NCI-H1048 (cell line): ENCODE measurements at places on chromosomes 11 and 22.

GRCh38 chr11:133823614-133824013 is 21.7 kb downstream of the SPATA19 start:
- DNase-seq, result no peak

DNA sequence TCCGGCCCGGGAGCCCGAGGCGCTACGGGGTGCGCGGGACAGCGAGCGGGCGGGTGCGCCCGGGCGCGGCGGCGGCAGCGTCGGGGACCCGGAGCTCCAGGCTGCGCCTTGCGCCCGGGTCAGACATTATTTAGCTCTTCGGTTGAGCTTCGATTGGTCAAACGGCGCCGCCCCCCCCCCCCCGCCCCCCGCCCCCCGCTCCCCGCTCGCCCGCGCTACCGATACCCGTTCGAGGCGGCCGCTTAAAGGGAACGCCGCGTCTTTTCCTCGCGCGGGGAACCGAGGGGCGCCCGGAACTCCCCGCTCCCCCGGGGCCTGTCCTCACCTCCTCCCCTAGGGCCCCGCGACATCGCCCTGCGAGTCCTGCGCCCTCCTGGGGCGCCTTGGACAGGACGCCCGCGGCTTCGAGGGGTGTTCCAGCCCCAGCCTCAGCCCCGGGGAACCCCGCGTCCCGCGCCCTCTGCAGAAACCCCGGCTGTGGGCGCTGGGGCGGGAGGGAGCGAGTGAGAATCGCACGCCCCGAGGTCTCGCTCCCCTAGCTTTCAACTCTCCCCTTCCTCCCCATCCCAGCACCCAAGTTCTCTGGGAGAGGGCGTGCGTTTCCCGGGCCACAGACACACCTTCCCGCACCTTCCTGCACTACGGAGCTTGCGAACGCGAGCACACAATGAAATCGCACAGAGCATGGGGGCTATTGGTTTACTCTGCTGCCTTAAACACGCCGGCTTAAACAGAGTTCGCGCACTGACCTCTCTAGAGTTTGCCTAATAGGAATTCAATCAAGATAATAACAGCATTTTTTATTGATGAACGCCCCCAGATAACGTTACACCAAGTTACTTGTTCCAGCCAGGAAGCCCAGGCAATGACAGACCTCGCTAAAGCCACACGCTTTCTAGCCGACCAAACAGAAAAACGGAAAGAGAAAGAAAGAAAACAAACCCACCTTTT is at the start of gene BDNF:
BDNF (minus strand) TSS at position 105 of the 951 bp plus-strand sequence. CDS start 41,891 bp downstream, outside the sequence.
- DNase-seq, result no peak

DNA sequence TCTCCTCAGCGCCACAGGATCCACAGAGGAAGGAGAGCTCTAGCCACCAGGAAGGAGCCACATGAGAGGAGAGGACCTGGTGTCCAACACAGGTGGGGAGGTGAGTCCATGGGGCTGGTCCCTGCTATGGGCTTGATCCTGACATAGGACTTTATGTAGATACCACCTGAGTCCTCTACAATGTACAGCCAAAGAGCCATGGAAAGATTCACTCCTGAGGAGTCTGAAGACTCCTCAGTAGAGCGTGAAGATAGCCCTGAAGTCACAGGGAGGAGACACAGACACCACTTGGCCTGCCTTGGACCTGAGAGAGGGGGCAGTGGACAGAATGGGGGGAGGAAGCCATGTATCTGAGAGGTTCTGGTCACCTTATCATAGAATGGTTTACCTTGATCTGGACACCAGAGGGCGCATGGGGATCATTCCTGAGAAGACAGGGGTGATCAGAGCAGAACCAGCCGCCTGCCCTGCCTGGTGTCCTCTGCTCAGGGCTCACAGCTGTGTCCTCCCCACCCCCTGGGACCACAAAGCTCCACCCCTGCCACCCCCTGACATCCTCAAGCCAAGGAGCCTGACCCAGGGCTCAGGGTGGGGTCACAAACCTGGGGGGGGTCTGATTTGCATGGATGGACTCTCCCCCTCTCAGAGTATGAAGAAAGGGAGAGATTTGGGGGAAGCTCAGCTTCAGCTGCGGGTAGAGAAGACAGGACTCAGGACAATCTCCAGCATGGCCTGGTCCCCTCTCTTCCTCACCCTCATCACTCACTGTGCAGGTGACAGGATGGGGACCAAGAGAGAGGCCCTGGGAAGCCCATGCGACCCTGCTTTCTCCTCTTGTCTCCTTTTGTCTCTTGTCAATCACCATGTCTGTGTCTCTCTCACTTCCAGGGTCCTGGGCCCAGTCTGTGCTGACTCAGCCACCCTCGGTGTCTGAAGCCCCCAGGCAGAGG is 77.0 kb downstream of the ZNF280B start:
- peak; percentile 32 for DNase-seq

- no peak for DNase-seq
These were observed 39.0 kb upstream of the AKIP1 start for GRCh38 chr11:8871962-8872361.

DNA sequence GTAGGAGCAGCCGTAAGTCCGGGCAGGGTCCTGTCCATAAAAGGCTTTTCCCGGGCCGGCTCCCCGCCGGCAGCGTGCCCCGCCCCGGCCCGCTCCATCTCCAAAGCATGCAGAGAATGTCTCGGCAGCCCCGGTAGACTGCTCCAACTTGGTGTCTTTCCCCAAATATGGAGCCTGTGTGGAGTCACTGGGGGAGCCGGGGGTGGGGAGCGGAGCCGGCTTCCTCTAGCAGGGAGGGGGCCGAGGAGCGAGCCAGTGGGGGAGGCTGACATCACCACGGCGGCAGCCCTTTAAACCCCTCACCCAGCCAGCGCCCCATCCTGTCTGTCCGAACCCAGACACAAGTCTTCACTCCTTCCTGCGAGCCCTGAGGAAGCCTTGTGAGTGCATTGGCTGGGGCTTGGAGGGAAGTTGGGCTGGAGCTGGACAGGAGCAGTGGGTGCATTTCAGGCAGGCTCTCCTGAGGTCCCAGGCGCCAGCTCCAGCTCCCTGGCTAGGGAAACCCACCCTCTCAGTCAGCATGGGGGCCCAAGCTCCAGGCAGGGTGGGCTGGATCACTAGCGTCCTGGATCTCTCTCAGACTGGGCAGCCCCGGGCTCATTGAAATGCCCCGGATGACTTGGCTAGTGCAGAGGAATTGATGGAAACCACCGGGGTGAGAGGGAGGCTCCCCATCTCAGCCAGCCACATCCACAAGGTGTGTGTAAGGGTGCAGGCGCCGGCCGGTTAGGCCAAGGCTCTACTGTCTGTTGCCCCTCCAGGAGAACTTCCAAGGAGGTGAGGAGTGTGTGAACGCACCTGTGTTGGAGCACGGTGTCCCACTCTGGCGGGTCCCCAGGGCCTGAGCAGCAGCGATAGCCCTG is at the start of gene TAGLN:
TAGLN (plus strand) TSS at position 318 of the 863 bp plus-strand sequence. CDS start 3,644 bp downstream, outside the sequence.
- DNase-seq, result no peak

DNA sequence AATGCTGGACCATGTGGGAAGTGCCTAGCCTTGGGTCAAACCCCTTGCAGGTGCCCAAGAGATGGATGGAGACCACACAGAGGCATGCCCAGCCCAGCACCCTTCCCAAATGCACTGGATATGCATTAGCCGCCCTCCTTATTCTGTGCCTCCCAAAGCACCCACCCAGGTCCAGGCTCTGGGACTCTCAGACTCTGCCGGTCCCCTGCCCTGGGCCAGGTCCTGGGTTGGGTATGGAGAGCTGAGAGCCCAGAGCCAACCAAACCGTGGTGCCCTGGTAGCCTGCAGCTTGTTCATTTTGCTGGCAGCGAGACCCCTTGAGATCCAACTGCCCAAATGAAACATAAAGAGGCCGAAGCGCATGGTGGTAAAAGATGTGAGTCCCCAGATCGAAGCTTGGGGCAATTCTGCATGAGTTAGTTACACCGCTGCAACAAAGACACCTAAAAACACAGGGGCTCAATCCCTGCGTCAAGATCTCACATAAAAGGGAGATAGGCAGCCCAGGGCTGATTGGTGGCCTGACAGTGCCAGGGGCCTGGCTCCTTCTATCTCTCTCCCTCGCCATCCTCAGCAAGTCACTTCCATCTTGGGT is 61.5 kb downstream of the MYEOV start:
- no peak for DNase-seq

GRCh38 chr11:112223121-112223520 is 3.1 kb upstream of the PTS start:
- no peak for DNase-seq

GRCh38 chr11:47846998-47847397 is 1.2 kb downstream of the NUP160 start:
- no peak for DNase-seq

GRCh38 chr11:19929147-19929546 is 216.5 kb downstream of the NAV2 start:
- DNase-seq, result no peak

- DNase-seq, result no peak
These were observed 2.9 kb upstream of the MGAT3 start for GRCh38 chr22:39453765-39454378.
